ENCODE measurements at places on chromosomes 13 and 19. TPM values are rescaled to one million over a fixed set of nuclear protein-coding genes. Genes with fewer than 3 reads are reported as not detected.

GRCh38 chr19:3369337-3370213 is 3.2 kb downstream of the NFIC start:
- peaks cover 62% of the 10 kb centered on the region for H3K4me1 ChIP-seq
- H3K4me3 ChIP-seq: peak overlapping the region; percentile 90
- H3K27ac ChIP-seq: peak overlapping the region; percentile 95
- no peak for DNase-seq
- H3K27me3 ChIP-seq: no peaks in the 10 kb centered on the region
- no peaks in the 10 kb centered on the region for H3K36me3 ChIP-seq

The FCGBP gene
- 1.5 TPM for total RNA-seq

The ZSCAN1 gene
- total RNA-seq: not detected

DNA sequence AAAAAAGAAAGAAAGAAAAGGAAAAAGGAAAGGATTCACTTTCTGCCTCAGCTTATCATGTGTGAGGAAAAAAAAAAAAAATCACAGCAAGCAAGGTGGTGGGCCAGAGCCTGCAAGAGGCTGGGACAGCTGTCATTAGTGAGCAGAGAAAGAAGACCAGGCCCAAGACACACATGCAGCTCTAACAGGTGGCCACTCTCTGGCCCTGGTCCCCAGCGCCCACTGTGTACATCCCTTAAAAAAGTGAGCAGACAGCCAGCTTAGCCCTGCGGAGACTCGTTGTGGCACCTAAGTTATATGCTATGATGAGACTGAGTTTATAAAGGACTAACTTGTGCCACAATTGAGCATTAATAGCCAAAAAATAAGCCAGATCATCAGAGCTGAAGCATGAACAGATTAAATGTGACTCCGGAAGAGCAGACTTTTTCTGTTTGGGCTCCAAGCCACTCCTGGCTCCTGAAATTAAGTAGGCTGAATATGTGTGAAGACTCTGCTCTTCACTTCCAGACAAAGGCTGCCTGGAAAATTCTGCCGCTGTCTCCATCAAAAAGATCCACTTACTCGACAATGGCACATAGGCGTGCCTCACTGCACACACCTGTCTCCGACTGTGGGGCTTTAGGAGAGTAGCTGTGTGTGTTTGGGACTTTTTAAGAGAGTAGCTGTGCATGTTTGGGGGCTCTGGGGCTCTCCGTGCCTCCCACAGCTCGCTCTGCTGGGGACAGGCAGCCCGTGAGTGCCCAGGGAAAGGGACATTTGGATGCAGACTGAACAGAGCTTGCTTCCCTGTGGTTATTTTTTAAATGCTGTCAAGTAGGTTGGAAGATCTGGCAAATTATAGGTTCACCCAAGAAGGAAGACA is 55.0 kb downstream of the LATS2 start:
- no peak overlapping the region for H3K27ac ChIP-seq
- H3K4me1 ChIP-seq: peaks cover 3% of the 10 kb centered on the region
- no peaks in the 10 kb centered on the region for H3K27me3 ChIP-seq
- no peak for DNase-seq
- no peak overlapping the region for H3K4me3 ChIP-seq

DNA sequence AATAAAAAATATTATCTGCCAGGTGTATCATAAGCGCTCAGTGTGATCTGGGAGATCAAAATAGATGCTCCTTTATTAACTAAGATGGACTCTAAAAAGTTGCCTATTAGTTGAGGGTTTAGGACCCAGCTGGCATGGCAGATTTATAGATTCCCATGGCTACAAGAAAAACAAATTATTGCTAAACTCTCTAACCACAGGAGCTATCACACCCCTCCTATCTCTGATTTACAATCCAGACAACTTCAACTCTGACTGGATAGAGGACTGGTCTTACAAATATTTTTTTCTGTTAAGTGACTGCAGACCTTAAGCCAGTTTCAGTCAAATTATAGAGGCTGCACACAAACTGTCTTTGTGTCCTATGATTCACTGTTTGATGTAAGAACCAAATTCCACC is 45.4 kb upstream of the MYCBP2 start:
- no peak for DNase-seq
- H3K27ac ChIP-seq: no peak overlapping the region
- H3K36me3 ChIP-seq: no peaks in the 10 kb centered on the region

DNA sequence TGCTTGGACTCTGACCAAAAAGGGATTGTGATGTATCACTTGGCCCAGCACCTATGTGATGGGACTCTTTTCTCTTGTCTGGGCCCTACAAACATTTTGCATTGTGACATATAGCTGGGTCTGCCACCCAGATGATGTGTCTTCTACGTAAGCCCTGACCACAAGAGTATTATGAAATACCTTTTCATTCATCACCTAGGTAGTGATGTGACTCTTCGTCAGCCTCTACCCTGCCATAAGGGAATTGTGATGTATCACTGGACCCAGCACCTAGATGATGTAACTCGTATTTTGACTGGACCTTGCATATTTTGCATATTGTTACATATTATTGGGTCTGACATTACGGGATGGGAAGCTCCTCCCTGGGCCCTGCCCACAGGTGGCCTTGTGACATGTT is 29.7 kb upstream of the ZNF681 start:
- no peak overlapping the region for H3K27ac ChIP-seq
- no peaks in the 10 kb centered on the region for H3K27me3 ChIP-seq
- H3K36me3 ChIP-seq: no peaks in the 10 kb centered on the region
- no peaks in the 10 kb centered on the region for H3K4me1 ChIP-seq
- no peak for DNase-seq

- H3K4me1 ChIP-seq: peaks cover 3% of the 10 kb centered on the region
- no peaks in the 10 kb centered on the region for H3K27me3 ChIP-seq
- DNase-seq: peak; percentile 63
- H3K27ac ChIP-seq: peak within 1 kb of the TSS; percentile 88
- no peaks in the 10 kb centered on the region for H3K36me3 ChIP-seq
- H3K4me3 ChIP-seq: peak within 1 kb of the TSS; percentile 80
Measured at GRCh38 chr19:3062165-3063105, at the start of gene TLE5. Gene TLE5, minus strand, starts transcription at chr19:3062495. Its CDS starts 295 bp downstream, at chr19:3062200.
